Epithelial cell of prostate (primary cell): ENCODE measurements at places on chromosomes 3 and 15.

DNA sequence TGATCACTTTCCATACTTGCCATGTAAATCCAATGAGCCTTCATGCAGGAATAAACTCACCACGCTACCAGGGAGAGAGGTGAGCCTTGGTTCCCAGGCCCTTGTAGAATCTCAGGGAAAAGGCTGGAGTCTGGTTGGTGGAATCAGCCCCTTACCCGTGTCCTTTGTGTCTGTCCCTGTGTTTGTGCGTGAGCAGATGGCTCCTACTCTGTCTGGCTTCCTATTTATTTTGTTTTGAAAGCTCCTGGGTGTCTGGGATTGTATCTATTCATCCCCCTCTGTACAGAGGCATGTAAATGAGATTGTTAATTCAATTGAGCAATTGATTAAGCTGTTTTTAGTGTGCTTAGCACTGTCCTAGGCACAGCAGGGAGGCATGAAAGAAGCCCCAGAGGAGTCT, 278.1 kb downstream of the THSD4 start:
- DNase-seq: no peak

DNA sequence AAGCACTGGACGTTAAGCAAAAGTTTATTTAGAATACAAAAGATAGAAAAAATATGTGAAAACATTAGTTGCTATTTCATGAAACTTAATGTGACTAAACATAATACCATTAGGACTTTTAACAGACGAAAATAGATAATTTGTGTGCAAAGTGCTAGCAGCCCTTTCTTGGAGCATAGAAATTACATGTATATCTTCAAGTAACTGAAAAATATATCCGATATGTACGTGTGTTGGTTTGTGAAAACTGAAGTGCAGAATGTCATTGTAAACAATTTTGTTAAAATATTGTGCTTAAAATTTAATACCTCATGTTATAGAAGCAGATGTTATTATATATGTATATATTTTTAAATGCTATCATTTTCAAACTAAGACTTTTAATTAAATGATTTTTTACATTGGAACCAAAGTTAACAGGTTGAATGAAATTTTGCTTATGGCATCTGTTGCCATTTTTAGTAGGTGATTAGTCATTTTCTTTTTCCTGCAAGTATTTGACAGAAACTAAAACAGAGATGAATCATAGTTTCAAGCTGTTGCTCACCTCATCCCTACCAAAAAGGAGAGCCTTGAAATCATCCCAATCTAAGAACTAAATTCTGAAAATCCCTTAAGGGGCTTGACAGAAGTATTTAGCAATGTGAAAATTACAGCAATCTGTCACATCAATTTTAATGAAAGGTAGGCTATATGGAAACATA, 334.8 kb downstream of the NAALADL2 start:
- peak; percentile 73 for DNase-seq

- no peak for DNase-seq
These were observed 73.9 kb downstream of the SUCLG2 start for GRCh38 chr3:67580430-67581000.

DNA sequence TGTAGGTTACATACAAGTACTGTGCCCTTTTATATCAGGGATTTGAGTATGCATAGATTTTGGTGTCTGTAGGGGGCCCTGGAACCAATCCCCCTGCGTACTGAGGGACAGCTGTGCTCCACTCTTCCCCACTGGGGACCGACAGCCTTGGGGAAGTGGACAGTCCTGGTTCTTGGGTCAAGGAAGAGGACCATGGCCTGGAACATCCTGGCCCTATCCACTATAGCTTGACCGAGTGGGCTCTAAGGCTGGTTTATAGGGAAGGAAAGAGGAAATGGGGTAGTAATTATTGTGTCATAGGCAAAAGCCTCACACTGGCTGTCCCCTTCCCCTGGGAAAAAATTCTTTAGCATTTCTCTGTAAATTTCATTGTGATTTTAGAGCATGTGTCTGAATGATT, 49.5 kb downstream of the CRTC3 start:
- no peak for DNase-seq

DNA sequence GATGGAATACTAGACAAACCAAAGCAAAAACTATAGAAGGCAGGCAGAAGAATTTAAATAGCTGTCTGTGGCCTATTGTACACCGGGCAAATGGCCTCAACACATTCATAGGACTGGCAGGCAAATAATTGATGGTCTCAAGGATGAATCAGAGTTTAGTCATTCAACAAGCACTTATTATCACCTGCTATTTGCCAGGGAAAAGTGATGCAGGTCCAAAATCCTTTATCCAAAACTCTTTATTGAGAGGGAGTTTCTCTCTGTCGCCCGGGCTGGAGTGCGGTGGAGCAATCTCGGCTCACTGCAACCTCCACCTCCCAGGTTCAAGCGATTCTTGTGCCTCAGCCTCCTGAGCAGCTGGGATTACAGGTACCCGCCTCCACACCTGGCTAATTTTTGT, 2.3 kb downstream of the EIF2AK4 start:
- peak; percentile 48 for DNase-seq

GRCh38 chr3:146557745-146558144, 13.3 kb upstream of the PLSCR1 start:
- DNase-seq: no peak

DNA sequence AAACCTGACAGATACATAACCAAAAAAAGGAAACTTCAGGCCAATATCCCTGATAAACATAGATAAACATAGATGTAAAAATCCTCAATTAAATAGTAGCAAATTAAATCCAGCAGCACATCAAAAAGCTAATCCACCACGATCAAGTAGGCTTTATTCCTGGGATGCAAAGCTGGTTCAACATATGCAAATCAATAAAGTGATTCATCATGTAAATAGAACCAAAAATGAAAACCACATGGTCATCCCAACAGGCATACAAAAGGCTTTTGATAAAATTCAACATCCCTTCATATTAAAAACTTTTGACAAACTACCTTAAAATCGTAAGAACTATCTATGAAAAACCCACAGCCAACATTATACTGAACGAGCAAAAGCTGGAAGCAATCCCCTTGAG, 882.2 kb downstream of the NTRK3 start:
- DNase-seq: no peak

- DNase-seq: peak; percentile 8
These were observed 781 bp upstream of the NAALADL2 start for GRCh38 chr3:174858353-174858752.

- DNase-seq: no peak
These were observed 500.1 kb downstream of the IGSF11 start for GRCh38 chr3:118534519-118534918.

- DNase-seq: peak; percentile 68
These were observed 1.2 kb downstream of the LARP6 start for GRCh38 chr15:70852501-70853317.

GRCh38 chr3:114660124-114660523, 366.3 kb downstream of the TIGIT start:
- DNase-seq: no peak

GRCh38 chr3:129577366-129577765, 29.1 kb downstream of the PLXND1 start:
- no peak for DNase-seq

GRCh38 chr15:63308947-63309346, 31.5 kb downstream of the APH1B start:
- DNase-seq: no peak

DNA sequence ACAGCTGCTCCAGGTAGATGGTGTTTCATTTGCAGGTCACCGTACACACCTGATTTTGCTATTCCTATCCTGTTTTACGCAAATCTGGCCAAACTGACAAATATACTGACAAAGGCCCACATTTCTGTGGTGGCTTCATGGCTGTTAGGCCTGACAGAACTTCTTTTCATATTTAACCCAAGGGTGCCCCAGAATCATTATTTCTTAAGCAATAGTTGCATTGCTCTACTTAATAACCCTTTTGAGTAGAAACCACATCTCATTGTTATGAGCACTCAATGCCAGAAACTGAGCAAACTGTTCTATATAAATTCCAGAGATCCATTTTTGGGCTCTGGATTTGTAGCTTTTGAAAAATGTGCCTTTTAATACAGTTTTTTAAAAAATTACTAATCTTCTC, 19.4 kb downstream of the ASTE1 start:
- DNase-seq: no peak

GRCh38 chr3:16455966-16456365, 57.5 kb downstream of the RFTN1 start:
- DNase-seq: no peak

DNA sequence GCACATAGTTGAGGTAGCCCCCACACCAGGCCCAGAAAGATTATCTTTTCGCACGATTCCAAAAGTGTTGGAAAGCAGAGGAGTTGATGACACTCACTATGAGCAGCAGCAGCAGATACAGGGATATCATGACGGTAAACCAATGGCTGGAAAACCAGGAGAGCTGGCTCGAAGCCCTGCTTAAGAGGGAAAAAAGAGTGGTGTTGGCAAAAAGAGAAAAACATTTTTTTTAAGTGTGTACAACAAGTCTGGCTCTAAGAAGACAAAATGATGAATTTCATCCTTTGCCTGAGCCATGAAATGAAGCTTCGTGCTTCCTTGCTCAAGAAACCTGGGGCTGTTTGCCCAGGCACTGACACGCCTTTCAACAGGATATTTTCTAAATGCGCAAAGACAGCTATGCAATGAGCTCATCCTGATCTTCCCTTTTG, 27.3 kb downstream of the PARP16 start:
- DNase-seq: no peak

- peak; percentile 56 for DNase-seq
These were observed 645.8 kb upstream of the NR2F2 start for GRCh38 chr15:95684693-95685115.

GRCh38 chr3:50617096-50617791, at the start of gene MAPKAPK3:
Gene MAPKAPK3 (plus strand): TSS chr3:50617151. CDS start chr3:50617566, 415 bp downstream.
- DNase-seq: no peak

- DNase-seq: no peak
These were observed 22.3 kb upstream of the GP9 start for GRCh38 chr3:129038121-129038855.

DNA sequence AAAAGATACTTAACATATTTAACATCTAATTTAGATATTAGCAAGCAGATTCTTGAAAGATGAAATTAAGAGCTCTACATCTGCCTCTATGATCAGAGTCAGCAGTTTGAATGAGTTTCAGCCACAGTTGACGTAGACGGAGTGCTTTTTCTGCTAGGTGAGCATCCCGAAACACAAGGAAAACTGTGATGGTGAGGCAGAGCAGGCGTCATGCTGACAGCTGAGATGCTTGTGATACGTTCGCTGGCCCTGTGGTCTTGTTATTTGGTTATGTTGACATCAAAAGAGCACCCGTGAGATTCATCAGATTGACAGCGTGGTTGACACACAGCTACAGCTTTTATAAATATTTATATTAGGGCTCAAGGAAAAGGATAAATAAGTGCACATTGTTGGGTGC, 19.6 kb upstream of the GOLGA8B start:
- DNase-seq: no peak

DNA sequence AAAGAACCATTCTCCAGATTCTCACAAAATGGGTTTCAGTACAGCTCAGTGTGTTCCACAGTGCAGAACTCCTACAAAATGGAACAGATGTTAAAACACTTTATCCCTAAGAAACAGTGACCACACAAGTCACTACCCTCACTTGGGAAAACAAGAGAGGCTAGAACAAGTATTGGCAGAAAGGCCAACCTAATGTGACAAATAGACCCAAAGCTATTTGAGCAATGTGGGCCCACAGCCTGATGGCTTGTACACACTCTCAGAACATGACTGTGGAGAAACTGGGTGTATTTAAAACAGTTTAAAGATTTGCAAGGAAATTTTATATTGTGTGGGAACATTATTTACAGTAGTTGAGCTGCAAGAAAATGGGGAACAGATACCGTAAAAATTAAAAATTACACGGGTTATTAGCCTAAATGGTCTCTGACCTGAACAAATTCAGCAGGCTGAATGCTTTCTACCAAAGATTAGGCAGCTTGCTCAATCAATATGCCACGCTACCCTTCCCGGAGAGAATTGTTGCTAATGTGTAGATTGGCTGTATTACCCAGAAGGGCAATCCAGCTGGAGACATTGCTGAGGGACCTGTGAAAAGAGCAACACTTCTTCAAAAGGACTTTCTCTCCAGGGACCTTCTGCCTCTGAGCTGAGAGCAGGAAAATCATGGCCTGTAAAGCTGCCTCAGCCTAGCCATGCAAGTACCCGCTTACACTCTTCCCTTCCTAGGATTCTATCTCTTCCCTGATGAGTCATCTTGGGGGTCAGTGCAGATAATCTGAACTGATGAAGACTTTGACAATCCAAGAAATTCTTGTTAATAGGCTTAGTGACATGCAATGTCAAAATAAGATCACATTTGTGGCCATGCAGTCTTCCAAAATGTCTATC, 97.1 kb downstream of the STRIT1 start:
- no peak for DNase-seq

DNA sequence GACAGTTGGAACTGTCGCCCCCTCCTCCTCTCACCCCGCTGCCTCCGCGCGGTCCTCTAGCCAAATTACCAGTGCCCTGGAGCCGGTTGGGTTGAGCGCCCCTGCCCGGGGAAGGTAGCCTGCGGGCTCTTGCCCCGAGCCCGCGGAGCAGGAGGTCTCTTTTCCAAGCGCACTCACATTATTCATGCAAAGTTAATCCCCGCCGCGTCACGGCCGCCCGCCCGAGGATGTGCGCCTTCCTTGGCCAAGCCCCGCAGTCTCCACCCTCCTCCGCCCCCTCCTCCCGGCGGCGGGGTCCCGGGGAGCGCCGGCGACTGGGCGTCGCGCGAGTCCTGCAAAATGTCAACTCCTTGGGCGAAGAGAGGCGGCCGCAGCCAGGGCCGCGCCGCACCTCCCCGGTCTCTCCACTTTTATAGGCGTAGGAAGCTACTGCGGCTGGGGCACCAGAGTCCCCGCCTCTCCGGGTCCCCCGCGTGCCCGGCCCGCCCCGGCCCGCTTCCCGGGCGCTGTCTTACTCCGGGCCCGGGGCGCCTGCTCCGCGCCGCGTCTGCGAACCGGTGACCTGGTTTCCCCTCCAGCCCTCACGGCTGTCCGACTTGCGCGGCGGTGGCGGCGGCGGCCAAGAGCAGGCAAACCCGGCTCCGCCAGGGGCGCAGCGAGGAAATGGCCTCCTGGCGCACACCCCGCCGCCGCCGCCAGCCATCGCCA, at the start of gene THRB:
TSS of gene THRB (minus strand) at position 233 of the 708 bp plus-strand sequence.
- DNase-seq: no peak

DNA sequence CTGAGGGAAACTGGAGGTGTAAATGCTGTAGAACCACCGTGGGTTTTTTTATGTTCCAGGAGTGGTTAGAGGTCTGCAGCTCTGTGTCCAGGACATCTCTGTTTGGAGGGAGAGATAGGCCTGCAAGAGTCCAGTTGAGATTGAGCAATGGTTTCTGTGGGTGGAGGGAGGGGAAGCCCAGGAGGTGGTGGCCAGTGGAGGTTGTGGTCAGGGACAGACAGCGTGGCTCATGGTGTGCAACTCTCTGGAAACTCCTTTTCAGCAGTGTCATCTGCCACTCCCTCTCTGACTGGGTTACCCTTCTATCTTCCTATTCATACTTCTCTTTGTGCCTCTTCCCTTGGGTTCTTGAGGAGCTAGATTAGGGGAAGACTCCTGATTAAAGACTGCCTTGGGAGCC, 9.6 kb downstream of the XCR1 start:
- no peak for DNase-seq

GRCh38 chr3:8466526-8466925, 35.1 kb upstream of the LMCD1 start:
- no peak for DNase-seq

- no peak for DNase-seq
These were observed 142.2 kb upstream of the MANF start for GRCh38 chr3:51242939-51243338.

- no peak for DNase-seq
These were observed 190.9 kb downstream of the TJP1 start for GRCh38 chr15:29631076-29632070.
